ENCODE measurements at places on chromosomes 1 and 21. TPM values are rescaled to one million over a fixed set of nuclear protein-coding genes. Genes with fewer than 3 reads are reported as not detected.

Gene FCER1G
- total RNA-seq: 11.3 TPM

DNA sequence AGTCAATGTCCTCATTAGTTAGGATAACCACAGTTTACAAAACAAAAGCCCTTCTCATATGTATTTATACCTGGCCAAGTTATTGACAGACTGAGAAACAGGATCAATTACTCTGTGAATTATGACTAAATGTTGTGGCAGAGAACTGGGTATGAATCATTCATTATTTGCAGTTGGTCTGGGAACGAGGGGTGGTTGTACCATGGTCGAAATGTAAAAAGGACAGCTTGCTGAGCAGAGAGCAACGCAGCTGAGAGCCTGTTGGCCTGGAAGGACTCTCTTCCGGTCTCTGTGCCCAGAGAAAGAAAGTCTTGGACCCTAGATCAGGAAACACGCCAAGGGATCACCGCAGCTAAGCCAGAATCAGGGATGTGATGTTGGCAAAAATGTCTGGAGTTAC lies 169.6 kb downstream of the DISC1 start:
- DNase-seq: no peak

DNA sequence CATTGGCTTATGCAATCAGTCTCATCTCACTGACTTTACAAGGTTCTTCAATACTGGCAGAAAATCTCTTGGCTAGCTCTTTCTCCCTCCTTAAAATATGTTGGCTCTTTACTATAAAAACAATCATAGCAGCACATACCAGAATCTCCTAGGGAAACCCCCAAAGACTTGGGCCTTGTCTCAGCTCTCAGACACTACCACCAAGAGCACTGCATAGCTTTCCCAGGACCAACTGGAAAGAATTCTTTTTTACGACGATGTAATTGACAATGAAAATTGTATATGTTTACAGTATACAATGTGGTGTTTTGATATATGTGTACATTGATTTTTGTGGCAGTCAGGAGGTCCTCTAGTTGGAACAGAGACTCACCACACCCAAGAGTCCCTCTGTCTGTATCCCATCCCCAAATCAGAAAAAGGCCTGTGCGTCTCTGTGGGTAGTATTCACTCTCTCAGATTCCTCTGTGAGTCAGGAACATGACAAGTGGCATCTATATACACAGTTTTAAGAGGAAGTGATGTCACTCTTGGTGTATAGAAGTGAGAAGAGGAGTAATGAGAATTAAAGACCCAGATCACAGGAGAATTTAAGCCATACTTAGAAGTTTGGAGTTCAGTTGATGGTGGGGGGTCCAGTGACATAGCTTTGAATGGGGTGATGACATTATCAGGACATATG lies 21.1 kb downstream of the SMAP2 start:
- no peak for DNase-seq

GRCh38 chr21:38825269-38825668 lies 19.5 kb downstream of the ETS2 start:
- no peak for DNase-seq

DNA sequence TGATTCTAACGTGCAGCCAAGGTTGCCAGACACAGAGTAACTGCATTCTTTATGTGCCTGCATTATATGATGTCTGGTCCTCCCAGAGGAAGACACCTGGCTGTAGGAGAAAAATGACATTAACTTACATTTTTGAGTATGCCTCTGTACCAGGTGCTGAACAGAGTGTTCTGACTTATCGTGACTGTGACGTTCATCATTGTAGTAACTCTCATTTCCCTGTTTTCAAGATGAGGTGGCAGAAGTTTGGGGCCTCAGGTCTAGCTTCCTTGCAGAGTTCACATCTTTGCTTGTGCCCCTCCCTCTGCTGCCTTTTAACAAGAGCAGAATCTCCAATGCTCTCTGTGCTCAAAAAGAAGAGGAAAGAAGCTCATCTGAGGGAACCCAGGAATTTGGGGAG lies 488.0 kb downstream of the AJAP1 start:
- no peak for DNase-seq

- DNase-seq: no peak
Measured at GRCh38 chr1:55888685-55889317, 673.6 kb upstream of the USP24 start.
